ENCODE measurements at places on chromosomes 3 and 15.

- DNase-seq, result no peak
Measured at GRCh38 chr3:27533261-27533607, 49.0 kb upstream of the SLC4A7 start.

- peak; percentile 12 for DNase-seq
Measured at GRCh38 chr3:48092270-48092669, 76.1 kb upstream of the MAP4 start.

DNA sequence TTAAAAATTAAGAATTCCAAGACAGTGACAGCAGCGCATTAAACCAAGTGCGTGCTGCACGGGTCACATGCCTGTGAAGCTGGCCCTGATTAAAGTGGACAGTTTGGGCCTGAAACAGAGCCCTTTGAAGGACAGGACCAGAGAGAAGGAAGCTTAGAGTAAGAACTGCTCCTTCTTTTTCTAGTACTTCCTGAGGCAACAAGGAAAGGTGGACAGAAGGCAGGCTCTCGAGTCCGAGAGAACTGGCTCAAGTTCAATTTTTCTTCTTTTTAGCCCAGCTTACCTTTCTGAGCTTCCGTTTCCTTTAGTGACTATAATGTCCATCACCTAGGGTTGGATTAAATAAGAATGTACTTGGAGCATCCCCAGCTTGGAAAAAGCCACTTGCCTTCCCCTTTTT lies 26.9 kb downstream of the ANP32A start:
- DNase-seq, result no peak

- no peak for DNase-seq
Measured at GRCh38 chr15:70048198-70048565, 49.5 kb downstream of the TLE3 start.

DNA sequence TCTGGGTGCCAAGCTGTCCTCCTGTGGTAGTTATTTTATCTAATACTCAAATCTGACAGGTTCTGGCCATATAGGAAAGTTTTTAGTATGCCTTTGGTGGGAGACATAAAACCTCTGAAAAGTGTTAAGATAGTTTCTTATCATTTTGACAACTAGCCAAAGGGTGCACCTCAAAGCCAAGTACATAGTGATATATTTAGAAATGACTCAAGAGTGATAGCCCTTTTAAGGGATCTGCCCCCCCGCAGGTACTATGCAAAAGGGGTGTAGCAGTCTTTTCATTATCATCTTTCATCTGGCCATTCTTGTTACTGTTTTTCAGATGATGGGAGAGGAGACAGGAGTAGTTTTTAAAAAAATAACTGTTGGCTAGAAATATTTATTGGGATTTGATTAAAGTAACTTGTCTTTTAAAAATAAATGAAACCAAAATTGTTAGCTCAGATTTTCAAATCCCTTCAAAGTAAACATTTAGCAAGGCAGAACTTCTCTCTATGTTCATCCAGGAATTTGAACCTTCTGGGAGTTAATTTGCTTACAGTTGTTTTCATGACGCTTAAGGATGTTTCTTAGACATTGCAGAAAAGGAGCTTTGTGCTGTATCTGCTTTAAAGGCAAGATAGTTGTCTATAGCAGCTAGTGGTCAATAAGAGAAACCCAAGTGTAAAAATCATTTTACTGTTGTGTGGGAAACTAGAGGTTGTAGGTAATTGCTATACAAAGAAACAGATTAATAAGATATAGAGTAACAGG lies 5.1 kb downstream of the PHLDB2 start:
- DNase-seq, result no peak

DNA sequence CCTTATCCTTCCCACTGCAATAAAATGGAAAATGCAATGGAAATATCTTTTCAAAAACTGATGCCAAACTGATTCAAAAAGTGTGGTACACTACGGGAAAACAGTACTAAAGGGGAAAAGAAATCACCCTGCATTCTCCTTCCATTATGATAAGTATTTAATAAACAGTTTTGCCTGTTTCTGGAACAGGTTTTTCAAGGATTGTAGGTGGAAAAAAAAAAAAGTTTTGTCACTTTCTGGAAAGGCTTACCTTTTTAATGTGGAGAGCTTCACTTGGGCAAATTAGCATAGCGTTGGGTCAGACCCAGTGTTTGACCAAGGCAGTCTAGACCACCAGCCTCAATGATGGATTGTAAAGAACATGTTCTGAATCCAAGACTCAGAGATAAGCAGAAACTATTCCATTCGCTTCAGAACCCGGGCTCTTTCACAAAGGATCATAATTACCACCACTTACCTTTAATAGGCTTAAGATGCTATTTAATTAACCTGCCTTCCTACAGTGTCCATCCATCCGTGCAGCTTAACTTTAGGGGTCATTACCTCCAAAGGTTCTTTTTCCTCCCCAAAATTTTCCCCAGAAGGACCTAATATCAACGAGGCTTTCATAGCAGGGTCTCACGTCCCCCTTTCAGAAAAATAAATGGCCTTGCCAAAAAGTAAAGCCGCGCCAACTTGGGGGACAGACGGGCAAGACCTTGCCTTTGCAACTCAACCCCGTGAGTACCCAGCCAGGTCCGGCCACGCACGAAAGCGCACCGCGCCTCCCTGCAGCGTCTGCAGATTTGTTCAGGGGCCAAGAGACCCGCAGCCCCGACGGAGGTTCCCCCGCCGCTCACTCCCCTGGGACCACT lies 1.0 kb downstream of the DCBLD2 start:
- no peak for DNase-seq

DNA sequence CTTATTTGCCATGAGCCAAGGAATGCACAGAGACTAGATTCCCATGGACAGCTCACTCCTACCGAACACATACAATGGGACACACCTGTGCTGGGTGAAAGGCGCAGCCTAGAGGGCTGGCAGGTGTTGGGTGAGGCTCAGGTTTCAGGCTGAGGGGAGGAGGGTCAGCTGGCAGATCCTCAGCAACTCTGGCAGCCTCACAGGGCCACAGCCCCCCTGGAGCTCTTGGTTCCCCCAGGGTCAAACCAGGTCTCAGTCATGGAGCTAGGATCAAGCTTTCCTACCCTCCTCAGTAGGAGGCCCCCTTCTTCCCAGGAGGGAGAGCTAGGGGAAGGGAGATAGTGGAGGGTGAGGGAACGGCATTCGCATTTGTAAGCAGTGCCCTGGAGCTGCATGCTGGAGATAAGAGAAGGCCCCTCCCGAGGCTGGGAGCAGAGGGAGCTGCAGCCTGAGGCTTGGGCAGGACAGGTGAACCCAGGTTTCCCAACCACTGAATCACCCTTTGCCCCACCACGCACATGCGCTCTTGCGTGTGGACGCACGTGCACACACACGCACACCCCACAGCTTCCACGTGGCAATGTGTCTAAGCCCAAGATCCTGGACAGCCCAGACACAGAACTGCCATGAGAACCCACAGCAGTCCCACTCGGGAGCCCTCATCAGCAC lies 26.3 kb upstream of the TFRC start:
- DNase-seq, result no peak

DNA sequence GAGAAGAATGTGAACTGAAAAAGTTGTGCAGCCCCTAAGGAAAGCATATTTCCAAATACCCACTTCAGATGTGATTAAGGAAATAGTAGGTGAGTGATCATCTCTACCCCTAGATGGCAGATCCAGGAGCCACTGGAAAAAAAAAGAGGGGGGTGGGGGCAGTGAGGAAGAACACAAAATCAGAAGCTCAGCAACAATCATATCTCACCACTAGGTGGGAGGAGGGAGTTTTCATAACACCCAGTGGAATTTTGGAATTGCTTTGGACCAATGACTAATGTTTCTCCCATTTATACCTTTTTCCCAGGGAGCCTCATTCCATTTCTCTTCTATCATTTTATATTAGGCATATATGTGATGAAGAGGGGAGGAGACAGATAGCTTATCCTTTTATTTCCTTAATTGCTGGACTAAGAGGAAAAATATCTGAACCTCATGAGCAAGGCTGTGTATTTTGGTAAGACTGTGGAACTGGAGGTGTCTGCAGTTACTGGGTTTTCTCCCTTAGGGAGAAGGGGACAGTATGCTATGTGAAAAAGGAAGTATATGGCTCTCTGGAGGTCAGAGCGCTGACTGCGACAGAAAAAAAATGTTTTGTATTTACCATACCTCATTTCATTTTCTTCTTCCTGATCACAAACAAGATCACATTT lies 363.4 kb downstream of the GAP43 start:
- DNase-seq, result no peak

- no peak for DNase-seq
Measured at GRCh38 chr3:147630921-147631415, 221.8 kb downstream of the ZIC1 start.

DNA sequence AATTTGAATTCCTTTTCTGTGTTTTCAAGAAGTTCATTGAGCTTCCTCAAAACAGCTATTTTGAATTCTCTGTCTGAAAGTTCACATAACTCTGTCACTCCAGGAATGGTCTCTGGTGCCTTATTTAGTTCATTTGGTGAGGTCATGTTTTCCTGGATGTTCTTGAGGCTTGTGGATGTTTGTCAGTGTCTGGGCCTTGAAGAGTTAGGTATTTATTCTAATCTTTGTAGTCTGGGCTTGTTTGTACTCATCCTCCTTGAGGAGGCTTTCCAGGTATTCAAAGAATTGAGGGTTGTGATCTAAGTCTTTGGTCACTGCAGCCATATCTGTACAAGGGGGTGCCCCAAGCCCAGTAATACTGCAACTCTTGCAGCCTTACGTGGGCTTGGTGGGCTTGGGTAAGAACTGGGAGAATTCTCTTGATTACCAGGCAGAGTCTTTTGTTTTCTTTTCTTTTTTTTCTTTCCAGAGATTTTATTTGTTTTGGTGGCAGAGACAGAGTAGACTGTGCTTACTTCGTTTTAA lies 19.3 kb upstream of the CCNDBP1 start:
- DNase-seq, result no peak

- DNase-seq, result peak; percentile 44
Measured at GRCh38 chr15:68730471-68730919, 90.2 kb downstream of the ANP32A start.

GRCh38 chr15:85555875-85556617 lies 175.6 kb downstream of the AKAP13 start:
- DNase-seq, result no peak

GRCh38 chr3:53109891-53110771 lies 20.1 kb downstream of the RFT1 start:
- DNase-seq, result peak; percentile 92

DNA sequence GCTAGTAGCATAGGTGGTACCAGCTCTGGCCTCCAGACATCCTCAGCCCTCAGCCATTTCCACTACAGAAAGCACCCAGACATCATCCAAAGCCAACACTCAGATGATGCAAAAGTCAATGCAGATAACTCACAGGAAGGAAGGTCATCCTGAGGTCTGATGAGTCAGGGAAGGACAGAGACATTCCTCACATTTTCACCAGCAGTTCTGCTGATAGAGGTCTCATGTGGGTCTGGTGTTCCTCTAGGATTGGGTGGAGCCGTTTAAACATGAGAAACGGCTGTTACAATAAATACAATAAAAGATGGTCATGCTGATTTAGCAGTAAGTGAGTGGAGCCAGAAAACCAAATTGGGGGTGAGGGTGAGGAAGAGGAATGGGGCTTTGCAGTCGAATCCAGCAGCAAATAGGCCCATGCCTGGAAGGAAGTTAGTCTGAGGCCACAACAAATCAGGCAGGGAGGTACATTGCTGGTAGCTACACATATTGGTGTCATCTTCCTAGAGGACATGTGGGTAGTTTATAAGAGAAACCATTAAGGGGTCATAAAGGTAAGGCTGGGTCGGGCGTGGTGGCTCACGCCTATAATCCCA lies 33.3 kb upstream of the FLNB start:
- DNase-seq, result peak; percentile 96

GRCh38 chr3:168269001-168269400 lies 173.3 kb upstream of the GOLIM4 start:
- DNase-seq, result no peak

- DNase-seq, result no peak
Measured at GRCh38 chr3:111648991-111649579, 53.9 kb upstream of the ZBED2 start.

DNA sequence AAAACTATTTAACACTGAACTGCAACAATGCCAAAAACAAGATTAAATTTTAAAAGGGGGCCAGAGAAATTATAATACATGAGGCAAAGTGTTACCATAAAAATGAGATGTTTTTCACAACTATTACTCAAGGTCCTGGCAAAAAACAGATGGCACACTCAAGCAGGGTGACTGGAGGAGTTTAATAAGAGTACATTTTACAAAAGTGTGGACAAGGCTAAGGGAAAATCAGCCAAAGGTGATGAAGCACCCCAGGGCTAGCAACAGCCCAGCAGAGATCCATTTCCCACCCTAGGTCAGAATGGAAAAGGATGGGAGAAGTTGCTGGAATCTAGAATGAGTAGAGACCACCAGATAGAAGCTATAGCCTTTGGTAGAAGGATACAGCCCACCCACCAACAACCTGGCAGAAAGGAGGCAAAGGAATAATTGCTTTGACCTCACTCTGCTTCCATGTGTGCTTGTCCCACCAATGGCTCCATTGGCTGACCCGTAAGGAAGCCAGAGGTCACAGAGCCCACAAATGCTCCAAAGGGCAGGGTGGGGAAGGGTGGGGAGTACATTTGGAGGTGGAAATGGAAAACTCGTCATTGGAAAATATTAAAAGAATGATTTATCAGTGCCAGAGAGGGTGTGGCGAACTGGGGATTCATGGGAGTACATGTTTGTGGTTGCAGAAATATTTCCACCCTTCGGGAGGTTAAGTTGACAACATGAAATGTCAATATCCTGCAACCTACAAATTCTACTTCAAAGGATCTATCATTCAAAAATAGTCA lies 161.0 kb upstream of the UBE2E2 start:
- peak; percentile 33 for DNase-seq

- DNase-seq, result no peak
Measured at GRCh38 chr15:30997270-30997669, 5.8 kb upstream of the MTMR10 start.

DNA sequence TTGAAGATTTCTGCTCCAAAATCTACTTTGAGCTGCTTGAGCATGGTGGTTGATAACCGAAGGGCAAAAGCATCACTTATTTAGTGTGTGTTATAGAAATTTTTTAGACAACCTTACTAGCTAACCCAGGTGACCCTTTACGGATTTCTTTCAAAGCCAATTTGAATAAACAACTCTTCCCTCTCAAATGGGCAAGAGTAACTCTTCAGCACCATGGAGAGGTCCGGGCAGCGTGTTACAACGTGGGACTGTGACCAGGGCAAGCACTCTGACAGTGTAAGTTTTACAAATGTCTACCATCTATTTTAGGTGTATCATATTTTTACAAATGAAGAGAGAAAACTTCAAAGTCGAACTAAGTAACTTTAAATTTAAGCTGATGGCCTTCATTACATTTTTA lies 471.8 kb downstream of the MFSD1 start:
- DNase-seq, result peak; percentile 41
